Activated T-cell treated with anti-CD3 and anti-CD28 coated beads, Interleukin-2, amount 50 U/mL, for 72 hours (primary cell): ENCODE measurements at places on chromosomes 11 and 22.

- H3K36me3 ChIP-seq, result no peaks in the 10 kb centered on the region
- no peak overlapping the region for H3K27ac ChIP-seq
- H3K4me1 ChIP-seq, result no peaks in the 10 kb centered on the region
- no peak overlapping the region for H3K4me3 ChIP-seq
- H3K27me3 ChIP-seq, result peaks cover 38% of the 10 kb centered on the region
- no peak for DNase-seq
Measured at GRCh38 chr11:8196749-8197148, 27.9 kb upstream of the RIC3 start.

DNA sequence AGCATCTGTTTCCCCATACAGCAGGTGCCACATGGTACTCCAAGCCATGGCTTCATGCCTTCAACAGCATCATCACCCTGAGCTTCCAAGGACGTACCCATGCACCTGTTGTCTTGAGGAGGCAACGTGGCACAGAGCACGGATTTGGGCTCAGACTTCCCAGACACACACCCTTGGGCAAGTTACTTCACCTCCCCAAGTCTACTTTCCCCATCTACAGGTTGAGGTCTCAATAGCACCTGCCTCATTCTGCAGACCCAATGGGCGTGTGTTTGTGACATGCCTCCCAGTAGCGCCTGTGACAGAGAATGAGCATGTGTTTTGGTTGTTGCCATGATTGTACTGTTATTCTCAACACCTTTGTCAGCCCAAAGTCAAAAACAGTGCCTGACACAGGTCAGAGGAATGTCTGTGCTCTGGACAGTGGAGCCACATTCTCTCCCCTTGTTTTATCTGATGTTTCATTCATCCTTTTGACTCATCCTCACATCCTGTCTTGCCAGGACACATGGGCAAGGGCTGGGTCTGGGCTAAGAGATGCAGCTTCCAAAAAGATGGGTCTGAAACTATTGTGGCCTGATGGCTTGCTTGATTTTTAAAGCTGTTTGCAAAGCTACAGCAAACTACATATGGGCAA is 53.4 kb upstream of the CCND1 start:
- H3K4me3 ChIP-seq, result no peak overlapping the region
- H3K4me1 ChIP-seq, result no peaks in the 10 kb centered on the region
- no peak for DNase-seq

- H3K27ac ChIP-seq, result no peak overlapping the region
- H3K4me1 ChIP-seq, result no peaks in the 10 kb centered on the region
- no peaks in the 10 kb centered on the region for H3K27me3 ChIP-seq
- no peak overlapping the region for H3K4me3 ChIP-seq
Measured at GRCh38 chr22:44014241-44014640, 9.9 kb upstream of the PARVB start.

GRCh38 chr22:30033137-30033536 is 47.1 kb upstream of the HORMAD2 start:
- H3K27ac ChIP-seq, result no peak overlapping the region
- H3K36me3 ChIP-seq, result no peaks in the 10 kb centered on the region

DNA sequence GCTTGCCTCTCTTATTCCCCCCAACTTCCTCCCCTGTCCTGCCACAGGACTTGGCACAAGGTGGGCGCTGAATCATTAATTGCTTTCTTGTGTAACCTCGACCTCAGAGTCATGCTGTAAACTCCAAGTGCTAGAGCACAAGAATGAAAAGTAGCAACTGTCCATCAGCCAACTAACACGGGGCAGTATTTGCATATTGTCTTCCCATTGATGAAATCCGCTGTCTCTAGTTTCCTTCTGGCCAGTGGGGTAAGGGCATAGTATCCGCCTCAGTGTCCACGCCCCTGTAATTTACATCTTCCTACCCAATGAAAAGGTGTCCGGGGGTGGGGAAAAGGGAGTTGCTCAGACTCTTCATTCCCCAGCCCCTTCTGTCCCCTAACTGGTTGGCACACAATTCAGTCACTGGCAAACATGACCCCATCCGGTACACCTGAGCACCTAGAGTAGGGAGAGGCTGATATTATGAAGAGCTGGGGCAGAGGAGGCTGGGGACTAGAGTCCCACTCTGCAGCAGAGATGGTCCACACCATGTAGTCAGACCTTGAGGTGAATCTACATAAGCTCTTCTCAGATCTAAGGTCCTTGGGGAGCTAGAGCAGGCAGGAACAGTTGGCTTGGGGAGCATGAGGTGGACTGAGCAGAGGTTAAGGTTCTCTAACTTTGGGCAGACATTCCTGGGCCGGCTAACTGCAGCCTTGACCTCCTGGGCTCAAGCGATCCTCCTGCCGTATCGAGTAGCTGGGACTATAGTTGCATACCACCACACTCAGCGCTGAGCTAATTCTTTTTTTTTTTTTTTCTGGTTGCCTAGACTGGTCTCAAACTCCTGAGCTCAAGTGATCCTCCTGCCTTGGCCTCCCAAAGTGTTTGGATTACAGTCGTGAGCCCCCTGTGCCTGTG is 6.8 kb upstream of the GGA1 start:
- no peaks in the 10 kb centered on the region for H3K27me3 ChIP-seq
- no peak overlapping the region for H3K27ac ChIP-seq
- peaks cover 26% of the 10 kb centered on the region for H3K4me1 ChIP-seq

- no peak for DNase-seq
- H3K4me1 ChIP-seq, result no peaks in the 10 kb centered on the region
- H3K27ac ChIP-seq, result no peak overlapping the region
- H3K36me3 ChIP-seq, result no peaks in the 10 kb centered on the region
Measured at GRCh38 chr11:91295591-91295990, 929.0 kb upstream of the FAT3 start.

GRCh38 chr11:70761908-70762337 is 363.6 kb downstream of the CTTN start:
- peaks cover 9% of the 10 kb centered on the region for H3K27me3 ChIP-seq
- no peak for DNase-seq
- no peaks in the 10 kb centered on the region for H3K4me1 ChIP-seq
- no peak overlapping the region for H3K27ac ChIP-seq
- H3K4me3 ChIP-seq, result no peak overlapping the region

GRCh38 chr11:69401715-69402114 is 79.7 kb upstream of the LINC01488 start:
- H3K36me3 ChIP-seq, result peaks cover 1% of the 10 kb centered on the region
- no peak overlapping the region for H3K4me3 ChIP-seq
- peaks cover 7% of the 10 kb centered on the region for H3K4me1 ChIP-seq

- H3K27me3 ChIP-seq, result no peaks in the 10 kb centered on the region
- no peaks in the 10 kb centered on the region for H3K36me3 ChIP-seq
- H3K4me1 ChIP-seq, result no peaks in the 10 kb centered on the region
- no peak for DNase-seq
- H3K4me3 ChIP-seq, result no peak overlapping the region
Measured at GRCh38 chr11:79472819-79473529, 32.1 kb upstream of the TENM4 start.

- H3K27me3 ChIP-seq, result no peaks in the 10 kb centered on the region
- peaks cover 27% of the 10 kb centered on the region for H3K36me3 ChIP-seq
- H3K4me3 ChIP-seq, result no peak overlapping the region
- DNase-seq, result no peak
- H3K4me1 ChIP-seq, result peaks cover 57% of the 10 kb centered on the region
- H3K27ac ChIP-seq, result peak overlapping the region; percentile 60
Measured at GRCh38 chr11:34056672-34057071, 5.1 kb downstream of the CAPRIN1 start.

DNA sequence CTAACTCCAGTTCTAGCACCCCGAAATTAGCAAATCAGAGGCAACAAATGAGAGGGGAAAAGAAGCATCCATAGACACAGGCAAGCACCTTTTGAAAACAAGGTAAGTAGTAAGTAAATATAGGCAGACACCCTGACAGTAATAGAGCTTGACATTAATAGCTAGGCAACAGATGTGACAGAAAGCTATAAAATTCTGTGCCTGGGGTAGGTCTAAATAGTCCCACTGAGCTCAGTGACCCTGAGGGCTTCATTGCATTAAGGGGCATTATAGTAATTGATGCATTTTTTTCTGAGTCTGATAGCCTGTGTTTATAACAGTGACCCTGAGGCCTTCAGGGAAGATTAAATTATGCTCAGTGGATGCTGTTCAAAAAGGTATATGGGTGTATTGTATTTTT is 197.1 kb downstream of the HIPK3 start:
- DNase-seq, result no peak
- H3K36me3 ChIP-seq, result no peaks in the 10 kb centered on the region
- no peak overlapping the region for H3K27ac ChIP-seq

- H3K27ac ChIP-seq, result no peak overlapping the region
- peaks cover 27% of the 10 kb centered on the region for H3K4me1 ChIP-seq
- H3K4me3 ChIP-seq, result no peak overlapping the region
- DNase-seq, result peak; percentile 37
Measured at GRCh38 chr11:44112091-44112821, 16.8 kb downstream of the EXT2 start.

DNA sequence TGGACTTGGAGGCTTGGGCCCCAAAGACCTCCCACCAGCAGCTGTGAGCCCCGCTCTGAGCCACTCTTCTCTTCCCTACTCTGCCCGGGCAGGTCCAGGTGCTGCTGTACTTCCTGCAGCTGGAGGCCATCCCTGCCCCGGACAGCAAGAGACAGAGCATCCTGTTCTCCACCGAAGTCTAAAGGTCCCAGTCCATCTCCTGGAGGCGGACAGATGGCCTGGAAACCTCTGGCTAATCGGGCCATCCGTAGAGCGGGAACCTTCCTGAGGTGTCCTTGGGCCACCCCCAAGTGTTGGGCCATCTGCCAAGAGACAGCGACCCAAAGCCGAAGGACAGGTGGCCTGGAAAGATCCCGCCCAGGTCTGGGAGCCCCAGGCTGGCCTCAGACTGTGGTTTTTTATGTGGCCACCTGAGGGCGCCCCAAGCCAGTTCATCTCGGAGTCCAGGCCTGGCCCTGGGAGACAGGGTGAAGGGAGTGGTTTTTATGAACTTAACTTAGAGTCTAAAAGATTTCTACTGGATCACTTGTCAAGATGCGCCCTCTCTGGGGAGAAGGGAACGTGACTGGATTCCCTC is 135.1 kb downstream of the BCR start:
- peak; percentile 67 for DNase-seq
- H3K27ac ChIP-seq, result no peak overlapping the region
- H3K4me1 ChIP-seq, result no peaks in the 10 kb centered on the region
- no peak overlapping the region for H3K4me3 ChIP-seq
- no peaks in the 10 kb centered on the region for H3K36me3 ChIP-seq
- H3K27me3 ChIP-seq, result no peaks in the 10 kb centered on the region

GRCh38 chr11:13222285-13222684 is 55.3 kb upstream of the BMAL1 start:
- no peak for DNase-seq
- no peak overlapping the region for H3K27ac ChIP-seq
- H3K36me3 ChIP-seq, result no peaks in the 10 kb centered on the region
- H3K27me3 ChIP-seq, result no peaks in the 10 kb centered on the region

GRCh38 chr11:16985297-16985696 is 28.9 kb downstream of the PLEKHA7 start:
- no peak overlapping the region for H3K27ac ChIP-seq
- H3K4me3 ChIP-seq, result no peak overlapping the region
- DNase-seq, result no peak
- no peaks in the 10 kb centered on the region for H3K36me3 ChIP-seq

DNA sequence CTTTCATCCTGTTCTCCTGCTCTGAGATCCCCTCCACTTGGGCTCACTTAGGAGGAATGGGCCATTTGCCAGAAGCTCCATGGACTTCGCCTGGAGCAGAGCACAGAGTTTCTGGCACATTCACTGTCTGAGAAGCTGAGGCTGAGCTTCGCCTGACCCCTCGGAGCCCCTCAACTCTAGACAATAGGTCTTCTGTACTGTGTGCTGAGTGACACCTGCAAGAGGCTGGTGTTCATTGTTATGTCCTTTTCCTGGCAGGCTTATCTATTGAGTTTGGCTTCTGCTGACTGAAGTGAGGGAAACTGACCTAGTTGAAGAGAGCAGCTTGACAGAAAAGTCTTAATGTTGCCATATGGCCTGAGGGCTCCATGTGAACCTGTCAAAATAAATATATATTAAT is 124.3 kb downstream of the EHF start:
- no peaks in the 10 kb centered on the region for H3K4me1 ChIP-seq
- H3K27me3 ChIP-seq, result peaks cover 32% of the 10 kb centered on the region
- no peak overlapping the region for H3K27ac ChIP-seq
- H3K4me3 ChIP-seq, result no peak overlapping the region

DNA sequence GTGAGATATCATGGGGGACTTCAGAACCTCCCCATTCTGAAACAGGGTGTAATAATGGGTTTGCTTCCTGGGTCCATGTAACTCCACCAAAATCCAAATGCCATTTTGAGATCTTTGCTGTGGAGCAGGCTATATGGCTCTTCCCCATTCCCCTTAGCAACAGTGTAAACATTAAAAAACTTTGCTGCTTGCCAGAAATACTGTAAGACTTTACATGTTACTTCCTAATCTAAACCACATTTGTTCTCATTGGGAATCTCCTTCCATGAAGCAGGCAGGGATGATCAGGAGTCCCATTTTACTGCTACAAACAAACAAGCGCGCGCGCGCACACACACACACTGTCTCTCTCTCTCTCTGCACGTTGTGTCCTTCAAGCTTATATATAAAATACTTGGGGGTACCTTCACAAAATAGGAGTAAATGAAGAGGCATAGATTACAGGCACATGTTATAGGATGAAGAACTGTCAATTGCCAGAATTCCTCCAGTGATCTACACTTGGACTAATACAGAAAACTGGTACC is 86.5 kb downstream of the ANO3 start:
- no peak for DNase-seq
- no peak overlapping the region for H3K27ac ChIP-seq
- no peaks in the 10 kb centered on the region for H3K36me3 ChIP-seq
- no peaks in the 10 kb centered on the region for H3K27me3 ChIP-seq
- H3K4me3 ChIP-seq, result no peak overlapping the region

DNA sequence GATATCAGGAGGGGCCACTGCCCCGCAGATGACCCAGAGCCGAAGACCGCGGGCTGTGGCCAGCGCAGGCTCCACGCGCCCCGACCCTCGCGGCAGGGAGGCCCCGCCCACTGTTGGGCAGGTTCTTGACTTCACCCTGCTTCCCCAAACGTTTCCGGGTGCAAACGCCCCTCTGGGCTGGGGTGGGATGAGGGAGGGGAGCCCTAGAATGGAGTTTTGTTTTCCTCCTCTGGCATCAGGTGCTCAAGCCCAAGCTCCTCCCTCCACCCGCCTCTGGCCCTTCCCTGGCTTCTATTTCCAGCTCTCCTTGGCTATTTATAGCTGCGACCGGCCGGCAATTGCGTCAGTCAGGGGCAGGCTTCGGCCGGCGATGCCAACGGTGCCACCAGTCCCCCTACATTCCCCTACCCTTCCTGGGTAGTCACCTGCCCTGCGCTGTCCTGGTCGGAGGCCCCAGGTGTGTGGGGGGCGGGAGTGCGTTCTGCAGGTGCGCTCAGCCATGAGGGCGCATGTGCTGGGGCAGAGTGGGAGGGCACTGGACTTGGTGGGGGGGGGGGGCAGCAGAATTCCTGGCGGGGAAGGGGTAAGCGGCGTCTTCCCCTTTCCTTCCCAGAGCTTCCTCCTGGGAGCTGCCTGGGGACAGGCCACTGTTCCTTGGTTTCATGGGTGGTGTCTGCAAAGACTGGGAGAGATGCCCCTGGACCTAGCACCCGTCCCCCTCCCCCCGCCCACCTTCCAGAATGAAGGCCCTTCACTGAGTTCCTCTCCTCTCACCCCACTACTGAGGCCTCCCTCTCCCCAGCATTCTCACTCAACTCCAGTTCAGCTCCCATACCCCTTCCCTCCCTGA is 23.6 kb downstream of the DUSP8 start:
- H3K27ac ChIP-seq, result no peak overlapping the region
- no peak for DNase-seq
- H3K36me3 ChIP-seq, result no peaks in the 10 kb centered on the region
- H3K4me3 ChIP-seq, result no peak overlapping the region
- peaks cover 5% of the 10 kb centered on the region for H3K4me1 ChIP-seq
